Prostate gland (tissue), 2 donors: ENCODE measurements at places on chromosomes 6 and 20. TPM values are rescaled to one million over a fixed set of nuclear protein-coding genes. Genes with fewer than 3 reads are reported as not detected.

CST9L gene
- total RNA-seq: 44.0 TPM

DNA sequence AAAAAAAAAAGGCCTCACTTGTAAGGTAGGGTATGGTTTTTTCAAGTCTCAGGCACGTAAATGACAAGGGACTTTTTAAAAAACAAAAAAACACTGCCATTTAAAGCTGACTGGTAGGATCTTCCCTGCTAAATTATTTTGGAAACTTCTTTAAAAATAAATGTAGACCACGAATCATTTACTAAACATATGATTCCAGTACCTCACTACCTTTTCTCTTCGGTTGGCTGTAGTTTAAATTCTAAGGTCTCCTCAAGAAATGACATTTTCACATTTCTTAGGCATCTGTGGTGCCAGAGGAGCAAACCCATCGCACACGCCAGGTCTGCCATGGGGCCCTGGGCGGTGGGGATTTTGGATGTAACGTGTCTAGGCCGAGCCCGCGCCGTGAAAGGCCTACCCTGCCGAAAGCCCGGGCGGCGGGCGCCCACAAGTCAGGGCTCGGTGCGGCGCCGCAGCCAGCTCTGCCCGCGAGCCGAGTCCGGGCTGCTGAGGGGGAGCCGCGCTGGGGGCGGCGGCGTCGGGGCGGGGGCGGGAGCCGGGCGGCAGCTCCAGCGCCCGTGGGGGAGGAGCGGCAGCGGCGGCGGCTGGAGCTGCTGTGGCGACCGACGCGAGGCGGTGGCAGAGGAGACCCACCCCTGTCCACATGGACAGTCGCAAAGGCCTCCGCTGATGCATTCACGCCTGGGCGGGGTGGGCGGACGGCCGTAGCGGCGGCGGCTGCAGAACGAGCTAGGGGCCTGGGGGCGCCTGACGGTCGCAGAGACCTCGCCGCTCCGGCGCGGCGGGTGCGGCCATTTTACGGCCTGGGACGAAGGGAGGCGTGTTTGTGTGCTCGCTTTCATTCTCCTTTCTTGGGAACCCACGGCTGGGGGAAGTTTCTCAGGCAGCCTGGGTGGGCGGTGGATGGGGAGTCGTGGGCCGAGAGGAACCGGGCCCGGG lies at the start of gene SENP6:
Gene SENP6 (plus strand): TSS at position 577 of the 942 bp plus-strand sequence. CDS start 645 bp downstream, outside the sequence.
- DNase-seq: peak; percentile 71

DNA sequence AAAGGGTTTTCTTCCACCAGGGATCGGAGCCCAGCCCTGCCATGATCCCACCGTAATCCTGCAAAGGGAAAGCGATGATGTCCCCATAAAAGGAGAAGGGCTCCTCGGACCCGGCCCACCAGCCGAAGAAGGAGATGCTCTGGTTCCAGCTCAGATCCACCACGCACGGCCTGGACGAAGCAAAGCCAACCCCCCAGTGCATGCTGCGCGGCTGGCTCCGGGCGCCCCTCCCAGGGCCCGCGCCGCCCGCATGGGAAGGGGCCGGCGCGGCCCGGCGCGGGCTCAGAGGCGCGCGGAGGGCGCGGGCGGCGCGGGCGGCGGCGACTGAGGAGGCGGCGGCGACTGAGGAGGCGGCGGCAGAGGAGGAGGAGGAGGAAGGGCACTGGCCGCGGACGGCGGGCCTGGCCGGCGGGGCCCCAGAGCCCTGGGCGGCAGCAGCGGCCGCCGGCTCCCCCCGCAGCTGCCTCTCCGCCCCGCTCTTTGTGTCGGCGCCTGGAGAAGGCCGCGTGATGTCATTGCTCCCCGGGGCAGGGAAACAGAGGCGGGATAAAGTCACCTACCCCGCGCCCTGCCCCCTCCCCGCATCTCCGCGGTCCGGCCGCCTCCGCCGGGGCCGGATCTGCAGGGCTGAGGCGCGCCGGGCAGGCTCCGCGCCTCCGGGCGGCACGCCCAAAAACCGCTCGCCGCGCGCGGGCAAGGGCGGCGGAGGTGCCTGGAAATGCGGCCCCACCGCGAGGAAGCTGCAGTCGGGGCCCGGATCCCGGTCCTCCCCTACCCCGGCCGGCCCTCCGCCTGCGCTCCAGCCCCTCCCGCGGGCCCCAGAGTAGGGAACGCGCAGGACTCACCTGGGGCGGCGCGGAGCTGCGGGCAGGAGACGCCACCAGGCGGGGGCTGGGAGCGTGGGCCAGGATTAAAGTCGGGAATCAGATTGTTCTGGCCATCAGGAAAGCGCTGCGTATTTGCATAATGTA lies at the start of gene FAXC:
Gene FAXC (minus strand): TSS at position 504 of the 971 bp plus-strand sequence. CDS start 302 bp downstream, at position 202.
- peak; percentile 66 for DNase-seq

- no peak for DNase-seq
These were observed 41.9 kb downstream of the PCNA start for GRCh38 chr20:5077761-5078387.

DNA sequence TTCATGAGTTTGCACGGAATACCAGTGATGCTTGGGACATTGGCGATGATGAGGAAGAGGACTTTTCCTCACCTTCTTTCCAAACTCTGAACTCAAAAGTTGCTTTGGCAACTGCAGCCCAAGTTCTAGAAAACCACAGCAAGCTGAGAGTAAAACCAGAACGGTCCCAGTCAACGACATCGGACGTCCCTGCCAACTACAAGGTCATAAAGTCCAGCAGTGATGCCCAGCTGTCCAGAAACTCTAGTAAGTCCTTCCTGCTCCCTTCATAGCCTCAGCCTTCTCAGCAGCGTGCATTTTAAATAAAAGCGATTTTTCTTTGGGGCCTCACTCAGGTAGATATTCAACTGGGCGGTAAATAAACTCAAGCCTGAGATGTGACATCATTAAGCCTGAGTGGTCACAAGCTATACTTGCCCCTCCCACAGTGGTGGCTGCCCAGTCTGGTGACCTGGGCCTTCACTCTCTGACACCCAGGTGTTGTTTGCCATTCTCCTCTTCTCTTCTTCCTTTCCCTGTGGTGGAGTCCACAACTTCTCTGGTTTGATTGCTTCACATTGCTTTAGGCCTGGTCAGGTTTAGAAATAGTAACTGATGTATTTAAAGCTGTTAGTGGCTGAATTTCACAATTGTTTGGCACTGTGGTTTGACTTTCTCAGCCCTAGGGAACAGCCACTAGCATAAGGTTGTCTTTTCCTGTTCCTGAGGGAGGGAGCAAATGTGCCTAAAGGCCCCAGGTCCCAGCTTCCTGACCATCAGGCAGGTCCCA lies 21.6 kb upstream of the TMEM217 start:
- DNase-seq: no peak

DNA sequence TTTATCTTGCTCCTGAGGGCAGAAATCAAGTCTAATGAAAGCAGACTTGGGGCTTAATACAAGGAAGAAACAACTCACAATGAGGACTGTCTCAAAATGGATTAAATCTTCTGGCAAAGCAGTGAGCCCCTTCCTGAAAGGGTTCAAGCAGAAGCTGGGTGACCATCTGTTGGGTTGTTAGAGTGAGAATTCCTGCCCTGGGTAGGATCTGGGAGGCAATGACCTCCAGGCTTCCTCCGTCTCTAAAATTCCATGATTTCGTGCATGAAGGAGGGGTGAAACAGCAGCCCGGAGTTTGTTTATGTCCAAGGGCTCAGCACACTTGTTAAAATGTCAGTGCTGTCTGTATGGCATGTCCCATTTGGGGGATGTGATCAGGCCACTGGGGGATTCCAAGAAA lies 64.0 kb upstream of the KCNK16 start:
- no peak for DNase-seq

HIVEP2 gene
- 15.8 TPM for total RNA-seq

DNA sequence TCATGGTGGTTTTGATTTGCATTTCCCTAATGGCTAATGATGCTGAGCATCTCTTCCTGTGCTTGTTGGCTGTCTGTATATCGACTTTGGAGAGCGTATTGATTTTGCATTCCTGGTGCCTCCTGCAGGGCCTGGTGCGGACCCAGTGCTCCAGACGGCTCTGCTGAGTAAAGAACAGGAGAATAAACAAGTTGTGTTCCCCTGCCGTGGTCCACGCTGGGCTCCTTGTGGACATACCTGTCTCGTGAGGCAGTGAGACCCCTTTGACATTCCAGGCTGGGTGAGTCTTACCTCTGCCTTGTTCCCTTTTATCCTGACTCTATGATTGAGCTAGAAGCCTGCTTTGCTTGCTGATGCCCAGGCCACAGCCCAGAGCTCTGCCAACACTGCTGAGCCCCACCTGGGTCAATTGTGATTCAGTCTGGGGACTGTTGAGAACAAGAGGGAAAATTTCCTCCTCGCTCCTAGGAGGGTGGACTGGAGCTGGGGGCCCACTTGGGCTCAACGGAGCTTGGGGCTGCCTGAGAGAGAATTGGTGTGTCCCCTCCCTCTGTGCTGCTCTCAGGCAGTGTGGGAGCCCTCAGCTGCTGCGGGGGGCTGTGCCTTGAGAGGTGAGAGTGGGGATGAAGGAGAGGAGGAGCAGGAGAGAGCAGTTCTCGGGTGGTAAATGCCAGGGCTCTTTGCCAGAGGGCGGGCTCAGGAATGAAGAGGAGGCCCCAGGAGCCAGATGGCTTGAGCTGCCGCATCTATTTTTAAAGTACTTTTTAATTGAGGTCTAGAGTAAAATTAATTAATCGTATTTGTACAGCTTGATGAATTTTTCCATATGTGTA lies 43.7 kb upstream of the PMEPA1 start:
- DNase-seq: no peak

- no peak for DNase-seq
These were observed 3.1 kb upstream of the CCDC167 start for GRCh38 chr6:37502703-37503291.

DNA sequence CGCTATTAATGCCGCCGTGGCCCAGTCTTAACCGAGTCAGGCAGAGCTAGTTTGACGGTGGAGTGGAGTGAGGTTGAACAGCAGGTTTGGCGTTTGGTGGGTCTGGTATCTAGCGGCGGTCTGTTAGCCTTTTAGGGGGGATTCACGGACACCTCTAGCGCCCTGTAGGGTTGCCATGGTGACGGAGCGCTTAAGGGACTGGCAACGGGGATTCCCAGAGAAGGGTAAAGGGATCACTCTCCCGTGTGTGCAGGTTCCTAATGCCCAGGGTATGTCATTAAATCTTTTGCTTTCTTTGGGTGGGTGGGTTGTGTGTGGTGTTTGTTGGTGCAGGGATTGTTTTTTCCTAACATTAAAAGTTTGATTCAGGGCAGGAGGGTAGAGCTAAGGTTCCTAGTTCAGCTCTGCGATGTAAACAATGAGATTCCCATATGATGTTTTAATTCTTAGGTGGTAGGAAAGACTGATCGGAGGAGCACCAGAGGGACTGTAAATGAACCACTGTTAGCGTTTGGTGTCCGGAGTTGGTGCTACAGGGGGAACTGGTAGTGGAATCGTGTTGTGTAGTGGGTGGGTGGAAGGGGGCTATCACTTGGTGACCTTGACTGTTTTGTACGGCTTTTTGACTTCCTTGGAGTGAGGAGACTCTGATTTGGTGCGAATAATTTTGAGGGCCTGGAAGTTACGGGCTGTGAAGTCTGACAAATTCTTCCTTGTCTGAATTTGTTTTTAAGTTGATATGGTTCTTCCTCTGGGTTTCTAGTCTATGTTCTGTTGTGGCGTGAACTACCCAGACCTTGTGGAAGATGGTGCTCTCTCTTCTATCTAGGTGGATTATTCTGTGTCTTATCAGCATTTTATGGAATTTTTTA lies 5.0 kb downstream of the BRD2 start:
- peak; percentile 39 for DNase-seq

TLDC2 gene
- total RNA-seq: 0.14 TPM

DNA sequence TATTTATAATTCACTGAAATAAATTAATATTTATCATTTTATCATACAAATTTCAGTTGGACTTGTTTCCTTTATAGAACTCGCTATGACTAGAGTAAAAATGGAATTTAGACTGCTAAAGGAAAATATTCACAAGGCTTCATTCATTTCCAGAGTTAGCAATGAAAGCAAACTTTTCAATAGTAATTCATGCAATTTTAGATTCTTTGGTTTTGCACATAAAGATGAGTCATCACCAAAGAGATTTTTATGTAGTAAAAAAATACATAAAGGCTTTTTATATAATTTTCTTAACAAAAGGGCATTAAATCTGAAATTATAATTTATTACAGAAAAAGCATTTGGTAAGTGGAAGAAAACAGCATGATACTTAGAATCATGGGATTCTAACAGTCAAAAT lies 37.2 kb upstream of the STXBP5 start:
- DNase-seq: no peak
